ENCODE measurements at places on chromosomes 11 and 22. TPM values are rescaled to one million over a fixed set of nuclear protein-coding genes. Genes with fewer than 3 reads are reported as not detected.

GRCh38 chr11:106969644-106970355 is 48.5 kb downstream of the GUCY1A2 start:
- DNase-seq = no peak

GRCh38 chr11:5107285-5107684 is 30.9 kb downstream of the OR52A5 start:
- no peak for DNase-seq

- DNase-seq = no peak
Observed at GRCh38 chr22:27116312-27117086, 459.1 kb downstream of the MIAT start.

GRCh38 chr11:128680906-128681305 is 13.0 kb upstream of the FLI1 start:
- DNase-seq = no peak

The SYT8 gene
- not detected for total RNA-seq

All from uterus (tissue), 4 donors.